ENCODE measurements at places on chromosomes 3 and 15.

GRCh38 chr3:146160964-146161662 lies at the start of gene PLOD2:
TSS of gene PLOD2 (minus strand) at chr3:146161184. CDS start at chr3:146160989, 195 bp downstream.
- DNase-seq = peak; percentile 42

GRCh38 chr3:57855281-57855680 lies 99.2 kb downstream of the SLMAP start:
- DNase-seq = no peak

DNA sequence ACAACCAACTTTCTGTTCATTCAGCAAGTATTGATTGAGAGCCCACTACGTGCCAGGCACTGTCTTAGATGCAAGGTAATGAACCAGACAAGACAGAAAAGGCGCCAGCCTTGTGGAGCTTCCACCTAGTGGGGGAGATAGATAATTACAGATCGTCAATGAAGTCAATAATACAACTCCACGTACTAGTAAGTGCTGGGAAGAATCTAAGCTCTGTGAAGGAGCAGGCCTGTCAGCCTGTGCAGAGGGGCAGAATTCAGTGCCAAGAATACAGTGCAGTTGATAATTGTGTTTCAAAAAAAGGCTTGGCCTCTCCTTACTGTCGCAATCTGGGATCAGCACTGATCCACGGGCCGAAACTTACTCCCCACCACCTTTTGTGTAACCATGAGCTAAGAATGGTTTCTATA lies 186.3 kb downstream of the FEZF2 start:
- no peak for DNase-seq

DNA sequence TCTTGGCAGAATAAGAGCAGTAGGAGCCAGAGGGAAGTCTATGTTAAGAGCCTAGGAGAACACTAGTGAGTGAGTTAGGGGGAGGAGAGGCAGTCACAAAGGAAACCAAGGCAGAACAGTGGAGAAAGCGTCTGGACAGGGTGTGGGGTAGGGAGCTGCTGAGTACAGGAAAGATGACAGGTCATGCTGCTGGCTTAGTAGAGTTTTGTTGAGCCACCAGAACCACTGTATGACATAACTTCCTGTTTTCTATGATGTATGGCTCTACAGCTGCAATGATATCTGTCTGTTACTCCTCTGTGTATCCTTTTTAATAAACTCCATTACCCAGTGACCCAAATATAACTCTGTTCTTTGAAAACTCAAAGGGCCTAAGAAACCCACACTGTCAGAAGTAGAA lies 10.6 kb upstream of the STT3B start:
- no peak for DNase-seq

DNA sequence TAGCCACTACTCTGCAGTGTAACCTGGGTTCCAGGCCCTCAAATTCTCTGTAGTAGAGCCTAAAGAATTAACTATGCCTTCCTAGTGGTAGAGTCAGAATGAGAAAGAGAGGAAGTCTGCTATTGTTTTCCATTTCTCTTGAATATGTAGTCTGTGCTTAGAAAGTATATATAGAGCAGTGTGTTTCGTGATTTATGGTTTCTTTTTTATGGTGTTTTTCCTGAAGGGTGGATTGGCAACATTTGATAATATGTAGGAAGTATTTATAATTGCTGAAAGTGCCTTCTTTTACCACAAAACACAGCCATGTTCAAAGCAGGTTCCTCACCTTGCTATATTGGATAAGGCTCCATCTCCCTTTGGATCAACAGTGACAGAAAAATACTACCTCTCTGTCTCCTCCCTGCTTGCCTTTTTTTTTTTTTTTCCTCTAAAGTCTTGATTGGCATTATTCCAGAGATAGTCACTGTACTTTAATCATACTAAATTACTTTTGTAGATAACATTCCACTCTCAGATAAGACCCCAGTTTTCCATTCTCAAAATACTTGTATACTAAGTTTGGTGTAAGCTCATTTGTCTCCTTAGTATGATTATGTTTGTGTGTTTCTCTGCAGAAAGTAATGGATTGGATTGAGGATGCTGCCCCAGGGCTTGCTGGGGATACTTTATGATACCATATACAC lies 47.8 kb downstream of the IQGAP1 start:
- no peak for DNase-seq

DNA sequence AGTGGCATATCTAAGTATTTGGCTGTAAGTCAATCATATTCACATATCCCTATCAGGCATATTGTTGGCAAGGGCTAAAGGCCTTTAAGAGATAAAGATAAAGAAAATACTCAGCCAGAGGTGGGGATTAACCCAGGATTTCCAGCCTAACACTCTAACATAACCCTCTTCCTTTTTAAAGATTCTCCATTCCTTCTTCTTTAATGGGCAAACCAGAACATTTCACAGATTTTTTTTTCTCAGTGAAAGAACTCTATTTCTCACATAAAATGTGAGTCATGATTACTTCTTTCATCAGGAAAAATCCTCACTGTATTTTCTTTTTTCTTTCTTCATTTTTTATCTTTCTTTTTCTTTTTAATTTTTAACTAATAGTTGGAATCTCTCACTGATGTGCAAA lies 200.4 kb downstream of the NR1D2 start:
- DNase-seq = no peak

GRCh38 chr15:90037961-90038631 lies 37.0 kb downstream of the ZNF710 start:
- DNase-seq = no peak

- DNase-seq = no peak
Observed at GRCh38 chr3:105847452-105847851, 21.4 kb downstream of the CBLB start.

DNA sequence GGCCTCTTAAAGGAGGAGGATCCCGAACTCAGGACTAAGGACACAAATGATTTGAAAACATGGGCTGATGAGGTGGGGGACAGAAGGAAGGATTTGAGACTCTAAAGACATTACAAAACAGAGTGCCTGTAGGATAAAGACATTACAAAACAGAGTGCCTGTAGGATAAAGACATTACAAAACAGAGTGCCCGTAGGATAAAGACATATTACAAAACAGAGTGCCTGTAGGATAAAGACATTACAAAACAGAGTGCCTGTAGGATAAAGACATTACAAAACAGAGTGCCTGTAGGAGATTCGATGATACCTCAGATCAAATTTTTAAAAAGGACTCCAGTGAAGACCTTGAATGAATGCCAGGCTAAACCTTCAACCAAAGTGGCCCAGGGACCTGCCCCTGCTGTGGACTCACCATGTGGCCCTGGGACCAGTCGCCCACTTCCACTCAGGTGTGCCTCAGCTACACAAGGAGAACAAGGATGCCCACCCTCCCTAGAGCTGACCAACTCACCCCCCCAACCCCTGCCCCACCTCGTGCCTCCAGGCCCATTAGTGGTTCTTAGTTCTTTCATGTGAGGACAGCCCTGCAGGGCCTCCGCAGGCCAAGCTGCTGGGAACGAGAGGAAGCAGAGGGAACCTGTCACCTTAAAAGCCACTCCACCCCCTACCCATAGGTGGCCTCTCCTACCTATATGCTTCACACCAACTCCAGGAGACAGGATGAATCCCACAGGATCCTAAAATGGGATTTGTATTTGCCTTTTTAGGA lies 59.8 kb downstream of the SH3BP5 start:
- no peak for DNase-seq

DNA sequence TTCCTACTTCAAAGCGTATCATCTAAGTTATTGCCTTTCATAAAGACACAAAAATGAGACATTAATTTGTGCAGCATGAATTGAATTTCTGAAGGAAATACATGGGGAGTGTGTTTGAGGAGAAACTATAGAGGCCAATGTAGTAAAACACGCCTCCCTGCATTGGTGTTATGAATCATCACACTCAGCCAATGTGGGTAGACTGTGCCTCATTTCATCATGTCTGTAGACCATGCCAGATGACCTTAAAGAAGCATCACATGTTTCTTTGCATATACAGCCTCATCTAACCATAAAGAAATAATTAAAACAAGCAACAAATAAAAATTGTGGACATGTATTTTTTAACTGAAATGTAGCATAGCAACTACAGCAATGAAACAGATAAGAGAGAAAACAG lies 486.0 kb upstream of the ADAMTS9 start:
- no peak for DNase-seq

DNA sequence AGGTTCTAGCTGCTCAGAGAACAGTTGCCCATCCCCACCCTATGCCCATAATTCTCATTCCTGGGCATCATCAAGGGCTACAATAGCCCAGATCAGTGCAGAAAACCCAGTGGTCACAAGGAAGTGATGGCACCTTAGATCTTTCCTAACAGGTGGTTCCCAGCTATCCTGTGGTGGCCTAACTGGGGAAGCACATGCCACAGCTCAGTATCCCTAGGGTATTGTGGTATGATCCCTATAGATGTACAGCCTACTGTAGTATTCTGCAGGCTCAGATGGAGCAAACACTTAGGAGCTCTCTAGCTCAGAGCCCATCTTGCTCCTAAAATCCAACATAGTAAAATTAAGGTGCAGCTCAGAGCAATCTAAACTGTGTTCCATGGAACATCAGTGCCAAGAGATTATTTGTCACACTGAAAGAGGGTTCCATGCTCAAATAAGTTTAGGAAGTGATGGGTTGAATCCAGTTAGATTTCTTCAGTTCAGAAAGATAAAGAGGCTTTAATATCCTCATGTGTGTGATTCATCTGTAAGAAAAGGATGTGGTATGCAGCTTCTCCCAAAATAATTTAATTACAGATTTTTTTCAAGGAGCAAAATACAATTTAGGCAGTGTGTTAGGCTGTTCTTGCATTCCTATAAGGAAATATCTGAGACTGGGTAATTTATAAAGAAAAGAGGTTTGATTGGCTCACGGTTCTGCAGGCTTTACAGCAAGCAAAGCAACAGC lies 4.4 kb downstream of the A4GNT start:
- no peak for DNase-seq

GRCh38 chr3:51706788-51707731 lies at the start of gene GRM2:
TSS of gene GRM2 (plus strand) at chr3:51707068. CDS start at chr3:51708984, 1,916 bp downstream.
- no peak for DNase-seq

DNA sequence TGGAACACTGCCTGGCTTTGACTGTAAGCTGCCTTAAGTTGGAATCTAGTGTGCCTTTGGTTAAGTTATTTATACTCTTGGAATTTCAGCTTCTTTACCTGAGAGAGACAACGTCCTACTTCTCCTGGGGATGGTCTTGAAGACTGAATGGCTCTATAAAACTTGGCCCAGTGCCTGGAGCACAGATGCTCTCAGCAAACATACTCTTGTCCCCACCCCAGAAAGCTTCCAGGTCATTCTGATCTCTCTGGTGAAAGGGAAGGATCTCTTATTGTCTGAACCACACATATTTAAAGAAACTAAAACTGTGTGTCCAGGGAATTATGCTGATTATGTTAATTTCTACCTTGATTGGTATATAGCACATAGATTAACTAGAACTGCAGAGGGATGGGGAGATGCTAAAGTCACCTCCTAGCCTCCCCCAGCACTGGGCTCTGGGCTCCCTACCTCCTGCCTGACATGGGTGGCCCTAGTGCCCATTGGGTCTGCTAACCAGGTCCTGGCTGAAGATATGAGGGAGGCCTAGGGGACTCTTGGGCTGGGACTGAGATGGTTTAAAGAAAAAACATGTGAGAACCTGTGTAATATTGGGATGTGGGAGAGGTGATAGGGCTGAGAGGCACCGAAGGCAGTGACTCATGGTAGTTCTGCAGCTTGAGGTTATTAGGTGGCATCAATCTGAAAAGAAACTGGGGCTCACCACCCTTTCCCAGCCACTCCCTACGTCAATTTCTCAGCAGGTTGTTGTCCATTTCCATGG lies 171.0 kb downstream of the RPLP1 start:
- DNase-seq = no peak
